ENCODE measurements at places on chromosomes 2 and 18.

- DNase-seq = no peak
Observed at GRCh38 chr18:68033466-68033865, 516.9 kb upstream of the DSEL start.

GRCh38 chr2:63440612-63441011 is 147.7 kb downstream of the WDPCP start:
- DNase-seq = no peak

GRCh38 chr2:220154304-220154703 is 526.9 kb downstream of the SLC4A3 start:
- DNase-seq = no peak

- no peak for DNase-seq
Observed at GRCh38 chr2:129892360-129892759, 87.1 kb upstream of the RAB6C start.

GRCh38 chr2:112924821-112925220 is 13.9 kb downstream of the IL37 start:
- no peak for DNase-seq

GRCh38 chr2:64212346-64212745 is 68.1 kb upstream of the PELI1 start:
- DNase-seq = no peak

Measured in breast epithelium (tissue), 4 donors.